ENCODE measurements at places on chromosomes 5 and 9.

DNA sequence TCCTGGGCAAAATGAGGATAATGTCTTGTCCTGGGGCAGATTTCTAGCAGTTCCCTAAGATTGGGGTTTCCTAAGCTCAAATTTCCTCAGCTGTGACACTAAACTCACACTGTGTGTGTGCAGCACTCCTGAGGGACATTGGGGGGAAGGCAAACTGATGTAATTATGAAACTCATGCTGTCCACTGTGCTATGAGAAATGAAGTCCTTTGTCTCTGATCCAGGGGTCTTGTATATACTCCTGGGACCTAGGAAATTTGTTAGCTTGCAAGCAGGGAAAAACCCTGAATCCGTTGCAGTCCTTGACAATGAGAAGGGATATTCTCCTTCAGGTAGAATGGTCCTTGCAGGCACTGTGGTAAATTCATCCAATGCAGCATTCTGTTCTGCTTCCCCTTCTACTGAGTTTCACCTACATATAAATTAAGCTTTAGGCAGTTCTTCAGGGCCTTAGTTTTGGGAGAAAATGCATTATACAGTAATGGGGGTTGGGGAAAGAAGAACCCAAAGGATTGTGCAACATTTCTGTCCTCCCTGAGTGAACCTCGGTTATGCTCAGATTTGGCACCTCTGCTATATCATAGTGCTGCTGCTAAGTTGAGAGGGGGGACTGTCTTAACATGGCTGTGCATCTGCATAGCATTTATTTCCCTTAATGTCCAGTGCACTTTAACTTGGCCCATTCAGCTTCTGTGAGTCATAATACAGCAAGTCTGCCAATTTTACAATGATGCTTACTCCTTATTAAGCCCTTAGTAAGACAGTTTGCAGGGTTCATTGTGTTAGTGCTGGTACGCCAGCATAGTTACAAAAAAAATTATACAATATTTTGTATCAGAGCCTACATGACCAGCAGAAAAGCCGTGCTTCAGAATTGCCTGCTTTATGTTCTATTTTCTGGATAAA, 80.2 kb downstream of the PJA2 start:
- DNase-seq = no peak

GRCh38 chr5:95957561-95958203, 4.0 kb downstream of the ELL2 start:
- DNase-seq = no peak

DNA sequence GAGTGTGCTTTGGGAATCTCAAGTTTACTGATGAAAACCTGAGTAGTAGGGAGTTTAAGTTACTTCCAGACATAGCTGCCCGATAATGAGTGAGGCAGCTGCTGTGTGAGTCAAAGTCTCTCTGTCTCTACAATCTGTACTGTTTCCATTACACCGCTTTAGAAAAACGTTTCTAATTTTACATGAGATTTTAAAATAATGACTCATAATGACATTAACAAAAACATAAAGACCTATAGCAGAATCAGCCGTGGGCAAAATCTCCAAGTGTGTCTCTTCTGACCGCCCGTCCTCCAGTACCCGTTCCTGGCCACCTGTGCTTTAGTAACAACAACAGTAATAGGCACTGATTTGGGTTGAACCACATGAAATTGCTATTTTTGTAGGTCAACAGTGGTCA, 69.6 kb upstream of the PRRC1 start:
- no peak for DNase-seq

GRCh38 chr5:58255970-58256369, 203.9 kb downstream of the PLK2 start:
- DNase-seq = no peak

DNA sequence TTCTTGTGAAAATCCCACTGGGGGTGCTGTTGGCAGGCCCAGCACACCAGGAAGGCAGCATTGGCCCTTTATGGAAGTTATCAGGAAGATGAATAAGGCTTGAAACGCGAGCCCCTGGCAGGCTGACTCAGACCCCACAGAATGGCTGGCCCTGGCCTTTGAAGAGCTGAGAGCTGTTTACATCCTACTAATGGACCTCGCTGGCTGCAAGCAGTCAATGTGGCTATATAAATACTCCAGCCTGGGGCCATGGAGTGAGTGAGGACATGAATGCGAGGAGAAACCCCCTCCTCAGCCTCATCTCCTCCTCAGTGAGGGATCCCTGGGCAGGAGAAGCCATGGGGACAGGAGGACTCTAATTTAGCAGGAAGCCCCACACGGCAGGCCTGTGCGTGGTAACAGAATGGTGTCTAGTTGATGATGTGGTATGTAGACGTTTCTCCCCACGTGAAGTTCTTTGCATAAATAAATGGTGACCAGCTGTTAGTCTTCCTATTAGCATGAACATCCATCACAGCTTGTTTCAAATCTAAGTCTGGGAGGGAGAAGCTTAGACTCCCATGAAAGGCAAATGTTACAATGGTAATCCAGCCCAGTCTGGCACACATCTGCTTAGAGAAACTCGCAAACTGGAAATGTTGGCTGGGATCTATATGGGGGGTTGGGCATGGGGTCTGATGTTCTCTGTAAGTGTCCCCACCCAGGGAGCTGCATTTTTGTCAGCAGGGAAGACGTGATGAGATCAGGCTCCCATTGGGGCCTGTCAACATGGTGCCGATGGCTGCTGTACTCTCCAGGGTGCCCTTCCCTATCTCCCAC, 175.1 kb upstream of the PITX1 start:
- DNase-seq = no peak

DNA sequence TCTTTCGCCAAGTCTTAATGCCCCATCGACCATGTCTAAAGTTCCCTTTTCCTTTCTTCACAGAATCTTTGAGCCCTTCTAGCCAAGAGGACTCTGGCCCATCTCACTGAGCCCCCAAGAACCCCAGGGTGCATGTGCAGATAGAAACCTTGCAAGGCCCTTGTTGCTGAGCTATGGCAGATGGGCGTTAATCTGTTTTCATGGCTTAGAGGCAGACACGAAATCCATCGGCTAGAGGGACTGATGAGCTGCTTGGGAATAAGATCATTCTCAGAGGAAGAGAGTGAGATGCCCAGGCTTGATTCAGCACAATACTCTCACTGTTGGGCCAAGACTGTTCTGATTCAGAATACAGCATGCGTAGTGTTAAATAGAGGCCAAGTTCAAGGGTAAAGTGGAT, 262.5 kb upstream of the C9orf72 start:
- DNase-seq = no peak

DNA sequence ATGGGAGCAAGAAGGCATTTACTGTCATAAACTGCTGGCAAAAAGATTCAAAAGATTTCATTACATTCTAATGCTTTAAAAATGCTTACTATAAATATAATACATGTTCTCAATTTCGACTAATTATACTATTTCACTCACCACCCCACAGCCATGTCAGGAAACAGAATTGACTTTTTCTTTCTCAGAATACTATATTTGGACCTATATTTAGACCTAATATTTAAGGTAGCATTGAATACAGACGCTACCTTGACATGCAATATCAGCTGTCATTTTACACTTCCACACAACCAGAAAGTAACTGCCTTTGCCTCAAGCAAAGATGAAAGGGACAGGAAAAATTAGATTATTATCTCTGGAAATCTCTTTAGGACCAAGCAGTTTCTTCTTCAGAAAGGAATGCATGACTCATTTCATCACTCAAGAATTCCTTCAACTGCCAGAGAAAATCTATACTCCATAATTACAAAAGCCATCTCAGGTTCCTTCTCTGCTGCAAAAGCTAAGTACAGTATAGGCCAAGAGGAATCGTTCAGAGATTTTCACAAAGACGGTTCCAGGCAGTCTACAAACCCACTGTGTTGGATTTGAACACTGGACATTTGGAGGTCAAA, 11.8 kb upstream of the UBE2QL1 start:
- no peak for DNase-seq

DNA sequence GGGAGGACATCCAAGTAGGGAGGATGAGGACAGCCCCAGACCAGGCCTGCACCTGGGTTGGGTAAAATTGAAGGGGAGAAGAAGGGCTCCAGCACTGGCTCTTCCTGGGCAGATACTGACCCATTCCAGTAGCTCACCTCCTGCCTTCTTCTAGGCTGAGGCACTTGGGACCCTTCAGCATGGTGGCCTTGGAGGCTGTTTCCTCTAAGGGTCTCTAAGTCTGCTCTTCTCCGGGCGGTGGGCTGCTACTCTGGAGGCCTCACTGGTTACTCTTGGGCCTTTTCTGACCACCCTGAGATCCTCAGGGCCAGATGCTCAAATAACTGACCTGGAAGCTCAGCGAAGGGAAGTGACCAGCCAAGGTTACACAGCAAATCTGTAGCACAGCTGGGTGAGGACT, 2.8 kb upstream of the TIFAB start:
- DNase-seq = no peak

DNA sequence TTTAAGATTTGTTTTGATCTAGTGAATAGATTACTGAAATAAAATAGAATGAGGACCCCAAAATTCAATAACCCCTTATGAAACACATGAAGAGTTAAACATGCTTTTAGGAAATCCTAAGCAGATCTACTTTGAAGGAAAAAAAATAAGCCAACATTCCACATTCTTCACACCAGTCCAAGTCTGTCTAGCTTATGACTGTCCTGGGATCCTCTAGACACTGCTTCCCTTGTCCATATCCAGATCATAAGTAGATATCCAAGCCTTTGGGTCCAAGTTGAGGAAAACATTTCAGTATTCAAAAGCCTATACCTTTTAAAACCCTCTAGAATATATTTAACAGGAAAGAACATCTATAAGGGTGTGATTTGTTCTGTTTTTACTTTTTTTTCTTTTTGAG, 58.8 kb upstream of the MINAR2 start:
- no peak for DNase-seq

DNA sequence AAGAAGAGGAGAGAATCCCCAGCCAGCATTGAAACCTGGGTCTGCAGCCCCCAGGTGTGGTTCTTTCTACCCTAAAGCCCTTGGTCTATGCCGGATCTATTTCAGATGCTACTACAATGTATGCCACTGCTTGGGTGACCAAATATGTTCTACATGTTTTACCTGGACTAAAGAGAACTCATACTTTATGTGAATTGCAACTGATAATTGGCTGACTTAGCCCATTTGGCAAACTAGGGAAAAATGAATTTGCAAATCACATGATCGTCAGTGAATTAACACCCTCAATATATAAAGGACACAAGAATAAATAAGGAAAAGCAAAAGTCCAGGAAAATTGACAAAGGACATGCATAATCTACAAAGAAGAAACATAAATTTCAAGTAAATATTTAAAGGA, 308.8 kb upstream of the IRX2 start:
- no peak for DNase-seq

- peak; percentile 49 for DNase-seq
Observed at GRCh38 chr9:127746959-127747569, 12.0 kb upstream of the TOR2A start.

- DNase-seq = no peak
Observed at GRCh38 chr5:132098151-132098594, 24.6 kb downstream of the CSF2 start.

DNA sequence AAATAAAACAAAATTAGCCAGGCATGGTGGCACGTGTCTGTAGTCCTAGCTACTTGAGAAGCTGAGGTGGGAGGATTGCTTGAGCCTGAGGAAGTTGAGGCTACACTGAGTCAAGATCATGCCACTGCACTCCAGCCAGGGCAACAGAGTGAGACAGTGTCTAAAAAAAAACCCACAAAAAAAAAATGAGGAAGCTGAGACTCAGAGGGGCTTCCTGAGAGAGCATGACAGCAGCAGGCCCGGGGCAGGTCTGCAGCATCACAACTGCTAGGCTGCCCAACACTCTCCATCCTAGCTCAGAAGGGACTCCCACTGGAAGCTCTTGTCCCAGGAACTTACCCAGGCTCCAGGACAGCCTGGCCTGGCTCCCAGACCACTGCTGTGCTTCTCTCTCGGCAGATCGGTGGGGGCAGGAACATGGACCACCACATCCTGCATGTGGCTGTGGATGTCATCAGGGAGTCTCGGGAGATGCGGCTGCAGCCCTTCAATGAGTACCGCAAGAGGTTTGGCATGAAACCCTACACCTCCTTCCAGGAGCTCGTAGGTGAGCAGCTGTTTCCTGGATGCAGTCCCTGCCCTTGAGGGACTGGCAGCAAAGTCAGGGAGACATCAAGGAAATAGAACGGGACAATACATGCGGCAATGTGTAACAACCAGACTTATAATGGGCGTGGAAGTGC, 19.1 kb downstream of the PTGS1 start:
- no peak for DNase-seq

- peak; percentile 62 for DNase-seq
Observed at GRCh38 chr5:149367249-149367971, 9.6 kb downstream of the PCYOX1L start.

- DNase-seq = no peak
Observed at GRCh38 chr5:112977440-112977861, 853 bp downstream of the DCP2 start.

DNA sequence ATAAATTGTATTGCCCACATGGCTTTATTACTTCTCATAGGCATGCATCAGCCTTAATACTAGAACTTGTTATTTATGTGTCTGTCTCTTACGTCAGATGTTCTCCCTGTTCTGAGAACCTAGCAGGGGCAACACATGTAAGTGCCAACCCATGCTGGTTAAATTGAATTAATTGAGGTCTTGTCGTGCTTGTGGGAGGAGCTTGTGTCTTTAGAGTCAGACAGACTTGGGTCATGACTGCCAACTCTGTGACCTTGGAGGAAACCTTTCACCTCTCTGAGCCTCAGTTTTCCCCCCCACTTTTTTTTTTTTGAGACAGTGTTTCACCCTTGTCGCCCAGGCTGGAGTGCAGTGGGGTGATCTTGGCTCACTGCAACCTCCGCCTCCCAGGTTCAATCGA, 2.2 kb upstream of the MEGF9 start:
- DNase-seq = no peak

DNA sequence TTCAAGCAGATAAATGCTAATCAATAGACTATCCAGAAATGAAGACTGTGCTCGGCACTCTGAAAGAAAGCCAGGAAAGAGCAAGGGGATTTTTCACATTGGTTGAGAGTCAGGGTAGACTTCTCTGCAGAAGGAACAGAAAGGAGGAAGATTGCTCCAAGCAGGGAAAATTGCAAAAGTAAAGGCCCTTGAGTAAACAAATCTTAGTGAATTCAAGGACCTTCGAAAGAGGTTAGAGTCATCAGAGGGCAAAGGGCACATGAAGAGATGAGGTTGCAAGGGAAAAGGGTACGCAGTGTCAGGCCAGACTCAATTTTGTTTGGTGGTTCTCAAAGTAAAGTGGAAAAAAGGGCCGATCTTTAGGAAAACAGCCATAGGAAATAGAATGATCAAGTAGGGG, 157.6 kb upstream of the RAI14 start:
- no peak for DNase-seq

GRCh38 chr5:14872070-14872989, 752 bp upstream of the ANKH start:
- peak; percentile 49 for DNase-seq
